Chondrocyte (in vitro differentiated cells): ENCODE measurements at places on chromosomes 7 and 10. TPM values are rescaled to one million over a fixed set of nuclear protein-coding genes. Genes with fewer than 3 reads are reported as not detected.

The TBC1D12 gene
- 23.2 to 38.4 TPM (median 26.3 TPM) in 3 replicates for total RNA-seq

The STOX1 gene
- total RNA-seq = 0.97 to 1.9 TPM (median 1.1 TPM) in 3 replicates

The CARD11 gene
- total RNA-seq = 0.39 to 1.8 TPM (median 1.7 TPM) in 3 replicates

The NODAL gene
- total RNA-seq = 0.49 TPM in 1 of 3 replicates, not detected in the others

The CTTNBP2 gene
- 2.3 to 5.1 TPM (median 2.9 TPM) in 3 replicates for total RNA-seq
